HT-29 (cell line): ENCODE measurements at places on chromosomes 4 and X.

GRCh38 chr4:108393890-108394472 lies 225.2 kb upstream of the LEF1 start:
- no peak for DNase-seq

DNA sequence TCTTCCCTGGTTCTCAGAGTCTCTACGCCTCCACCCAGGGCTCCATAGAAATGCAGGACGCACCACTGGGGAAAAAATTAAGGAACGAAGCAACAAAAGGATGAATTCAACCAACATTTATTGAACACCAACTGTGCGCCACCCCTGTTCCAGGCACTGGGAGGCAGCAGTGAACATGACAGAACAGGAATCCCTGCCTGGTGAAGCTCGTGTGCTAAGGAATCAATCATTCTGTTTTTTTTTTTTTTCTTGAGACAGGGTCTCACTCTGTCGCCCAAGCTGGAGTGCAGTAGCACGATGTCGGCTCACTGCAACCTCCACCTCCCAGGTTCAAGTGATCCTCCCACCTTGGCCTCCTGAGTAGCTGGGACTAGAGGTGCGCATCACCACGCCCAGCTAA lies 1.9 kb upstream of the FTSJ1 start:
- no peak for DNase-seq

DNA sequence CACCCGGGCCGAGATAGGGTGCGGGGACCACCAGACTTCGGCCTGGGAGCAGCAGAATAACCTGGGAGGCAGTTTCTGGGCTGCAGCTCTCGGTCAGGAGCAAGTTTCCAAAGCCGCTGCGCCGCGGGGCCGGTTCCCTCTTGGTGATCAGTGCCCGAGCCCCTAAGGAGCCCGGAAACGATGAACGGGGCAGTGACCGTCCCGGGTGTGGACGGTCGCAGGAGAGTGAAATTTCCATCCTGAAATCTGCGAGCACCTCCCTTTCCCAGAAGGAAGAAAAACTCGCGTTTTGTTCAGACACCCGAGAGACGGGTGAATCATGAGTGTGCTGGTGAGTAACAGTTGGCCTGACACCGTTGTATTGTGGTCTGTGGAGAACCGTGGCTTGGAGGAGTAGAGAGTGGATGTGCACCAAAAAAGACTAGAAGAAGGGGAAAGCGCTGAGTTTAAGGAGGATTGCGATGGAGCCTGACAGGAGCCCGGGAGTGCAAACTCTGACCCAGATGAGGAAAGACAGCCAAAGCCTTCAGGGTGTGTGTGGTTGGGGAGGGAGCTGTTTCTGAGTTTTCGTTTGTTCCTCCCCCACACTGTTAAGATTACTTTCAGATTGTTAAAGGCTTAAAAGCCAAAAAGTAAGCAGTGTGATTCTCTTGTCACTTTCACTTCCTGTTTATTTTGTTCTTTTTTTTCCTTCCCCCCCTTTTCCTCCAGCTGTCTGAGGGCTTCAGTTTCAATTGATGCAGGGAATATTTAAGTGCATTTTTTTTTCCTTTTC lies 828 bp downstream of the MCUB start:
- peak; percentile 32 for DNase-seq

GRCh38 chr4:42627885-42628646 lies 28.8 kb downstream of the ATP8A1 start:
- no peak for DNase-seq

- DNase-seq = peak; percentile 72
These were observed 108.1 kb downstream of the ATG4A start for GRCh38 chrX:108199691-108200090.

- DNase-seq = no peak
These were observed 52.2 kb downstream of the EFNB1 start for GRCh38 chrX:68880846-68881552.

GRCh38 chrX:118627084-118627758 lies 100.2 kb upstream of the IL13RA1 start:
- peak; percentile 32 for DNase-seq

DNA sequence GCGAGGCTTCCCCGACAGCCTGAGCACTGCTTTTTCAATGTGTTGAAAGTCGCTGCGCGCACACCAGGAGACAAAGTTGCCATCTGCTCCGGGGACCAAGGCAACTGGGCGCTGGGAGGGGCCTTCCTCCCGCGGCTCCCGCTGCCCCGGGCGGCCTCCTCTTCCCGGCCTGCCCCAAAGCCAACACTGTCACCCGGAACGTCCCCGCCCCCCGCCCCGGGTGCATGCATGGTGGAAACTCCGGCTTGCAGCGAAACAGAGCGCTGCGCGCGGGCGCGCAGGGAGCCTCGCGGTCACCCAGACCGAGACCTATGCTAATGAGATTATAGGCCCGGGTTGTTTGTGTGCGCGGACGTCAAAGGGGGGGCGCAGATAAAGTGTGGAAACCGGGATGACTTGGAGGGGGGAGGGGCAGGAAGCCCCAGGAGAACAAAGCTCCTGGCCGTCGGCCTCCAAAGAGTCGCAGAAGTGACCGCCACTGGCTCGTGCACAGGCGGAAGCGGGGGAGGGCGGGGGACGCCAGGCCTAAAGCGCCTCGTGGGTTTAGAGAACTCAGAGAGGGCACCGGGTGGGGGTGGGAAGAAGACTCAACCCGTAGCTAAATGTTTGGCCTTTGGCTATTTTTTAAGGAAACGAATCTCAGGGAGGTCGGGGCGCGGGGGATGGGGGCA lies 88.8 kb downstream of the BCOR start:
- DNase-seq = no peak

DNA sequence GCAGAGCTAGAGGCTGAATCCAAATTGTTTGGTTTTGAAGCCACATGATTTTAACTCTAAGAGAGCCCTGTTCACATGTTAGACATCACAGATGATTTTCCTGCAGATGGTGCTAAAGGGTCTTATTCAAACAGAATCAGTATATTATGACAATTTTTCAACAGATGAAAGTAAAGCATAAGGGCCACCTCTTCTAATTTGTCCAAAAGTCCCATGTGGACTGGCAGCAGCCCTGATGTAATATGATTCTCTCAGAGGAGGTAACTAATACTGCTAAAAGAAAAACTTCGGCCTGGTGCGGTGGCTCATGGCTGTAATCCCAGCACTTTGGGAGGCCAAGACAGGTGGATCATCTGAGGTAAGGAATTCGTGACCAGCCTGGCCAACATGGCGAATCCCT lies 26.0 kb upstream of the SETD7 start:
- no peak for DNase-seq

DNA sequence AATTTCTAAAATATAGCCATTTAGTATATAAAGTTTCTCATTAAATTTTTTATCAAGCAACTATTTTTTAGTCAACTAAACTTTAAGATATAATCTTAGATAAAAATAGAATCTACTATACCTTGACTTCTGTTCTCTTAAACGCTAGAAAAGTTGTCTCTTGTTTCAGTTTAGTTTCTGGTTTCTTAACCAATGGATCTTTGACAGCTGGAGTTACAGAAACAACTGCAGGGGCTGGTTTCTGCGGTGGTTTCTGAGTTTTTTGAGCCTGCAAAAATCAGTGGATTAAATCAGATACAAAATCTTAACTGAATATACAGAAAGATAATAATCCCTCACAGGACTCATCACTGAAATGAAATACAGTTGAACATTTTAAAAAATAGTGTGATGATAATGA lies 21.9 kb downstream of the INTS12 start:
- DNase-seq = no peak

DNA sequence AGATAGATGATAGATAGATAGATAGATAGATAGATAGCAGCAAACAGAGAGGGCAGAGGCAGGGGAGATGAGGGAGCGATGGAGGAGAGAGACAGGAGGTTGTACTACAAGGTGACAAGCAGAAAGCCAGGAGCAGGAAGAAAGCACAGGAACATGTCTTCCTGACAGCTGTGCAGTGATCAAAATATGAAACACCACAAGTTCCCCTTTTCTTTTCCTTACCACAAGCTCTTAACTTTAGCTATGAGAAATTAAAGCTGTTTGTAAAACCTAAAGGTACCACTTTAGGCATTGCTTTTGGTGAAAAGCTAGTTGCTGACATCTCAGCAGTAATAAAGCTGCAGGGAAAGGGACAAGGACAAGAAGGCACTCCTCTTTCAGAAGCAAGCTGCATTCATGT lies 9.1 kb upstream of the MAGED4B start:
- no peak for DNase-seq

DNA sequence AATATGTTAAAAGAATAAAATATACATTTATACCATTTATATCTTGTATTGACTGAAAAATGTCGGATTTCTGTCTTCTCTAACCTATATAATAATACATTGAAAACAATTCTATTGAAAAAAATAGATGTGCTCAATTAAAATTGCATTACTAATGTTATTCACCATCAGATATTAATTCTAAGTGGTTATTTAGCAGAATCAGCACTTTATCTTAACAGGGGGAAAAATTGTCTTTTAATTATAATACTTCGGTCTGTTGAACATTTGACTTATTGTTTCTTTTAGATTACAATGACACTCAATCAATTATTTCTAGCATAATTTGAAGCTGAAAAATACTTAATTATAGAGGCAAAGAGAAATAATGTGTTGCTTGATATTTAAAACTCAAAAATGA lies 220.3 kb downstream of the PABPC4L start:
- no peak for DNase-seq

GRCh38 chr4:19729886-19730651 lies 521.6 kb upstream of the SLIT2 start:
- no peak for DNase-seq

GRCh38 chrX:70336767-70337166 lies 46.9 kb downstream of the KIF4A start:
- DNase-seq = no peak

- DNase-seq = peak; percentile 78
These were observed 167.5 kb upstream of the MAP3K15 start for GRCh38 chrX:19682712-19683331.

DNA sequence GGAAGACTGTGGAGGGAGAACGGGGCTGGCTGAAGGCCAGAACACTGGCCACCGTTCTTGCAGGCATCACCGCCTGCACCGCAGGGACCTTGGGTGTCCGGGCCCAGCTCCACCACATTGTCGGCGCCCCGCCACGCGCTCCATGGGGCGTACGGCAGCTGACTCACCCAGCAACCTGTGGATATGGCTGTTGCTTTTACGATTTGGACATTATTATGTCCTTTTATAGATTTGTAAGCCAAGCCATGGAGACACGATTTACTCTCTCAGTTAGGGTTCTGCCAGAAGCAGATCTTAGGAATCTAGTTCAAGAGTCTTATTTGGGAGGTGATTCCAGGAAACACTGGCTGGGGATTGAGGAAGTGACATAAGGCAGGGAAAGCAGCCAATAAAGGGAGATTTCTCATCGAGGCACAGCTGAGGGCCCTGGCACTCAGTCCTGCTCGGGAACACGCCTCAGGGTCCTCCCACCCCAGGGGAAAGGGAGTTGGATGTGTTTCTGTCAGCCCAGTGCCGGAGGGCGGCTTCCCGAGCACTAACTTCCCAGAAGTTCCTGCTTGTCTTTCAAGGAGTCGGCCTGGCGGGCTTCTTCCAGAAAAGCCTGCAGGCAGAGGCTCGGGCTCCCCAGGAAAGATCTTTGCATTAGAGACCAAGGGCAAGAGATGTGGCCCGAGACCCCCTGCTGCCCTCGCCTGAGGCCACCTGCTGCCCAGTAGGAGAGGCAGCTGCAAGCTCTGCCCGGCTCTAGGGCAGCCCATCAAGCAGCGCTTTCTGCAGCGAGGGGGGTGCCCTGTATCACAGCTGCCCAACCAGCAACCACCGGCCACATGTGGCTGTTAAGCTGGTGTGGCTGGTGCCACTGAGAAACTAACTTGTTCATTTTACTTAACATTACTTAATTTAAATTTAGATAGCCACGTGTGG lies 52.9 kb downstream of the CRMP1 start:
- DNase-seq = no peak

- no peak for DNase-seq
These were observed 65.3 kb downstream of the NFKB1 start for GRCh38 chr4:102566426-102566825.

DNA sequence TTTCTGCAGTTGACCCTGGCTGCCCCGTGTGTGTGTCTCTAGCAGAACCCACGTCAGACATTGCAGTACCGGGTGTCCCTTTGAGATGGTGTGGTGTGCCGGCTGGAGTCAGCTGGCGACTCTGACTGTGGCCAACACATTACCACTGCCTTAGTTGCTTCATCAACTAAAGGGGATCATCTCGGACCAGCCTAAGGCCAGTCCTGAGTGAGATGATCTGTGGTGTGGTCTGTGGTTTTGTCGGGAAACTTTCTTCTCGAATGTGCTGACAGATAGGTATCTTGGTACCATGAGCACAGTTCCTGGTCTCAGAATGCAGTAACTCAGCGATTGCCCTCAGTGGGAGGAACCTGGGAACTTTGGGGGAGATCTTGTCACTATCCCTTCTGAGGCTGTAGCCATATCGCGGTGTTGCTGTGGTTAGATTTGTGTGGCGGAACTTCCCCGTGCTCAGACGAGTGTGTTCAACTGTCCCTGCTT lies 15.8 kb downstream of the TBC1D14 start:
- no peak for DNase-seq

- no peak for DNase-seq
These were observed 174.9 kb downstream of the ADAMTS3 start for GRCh38 chr4:72394012-72394663.

DNA sequence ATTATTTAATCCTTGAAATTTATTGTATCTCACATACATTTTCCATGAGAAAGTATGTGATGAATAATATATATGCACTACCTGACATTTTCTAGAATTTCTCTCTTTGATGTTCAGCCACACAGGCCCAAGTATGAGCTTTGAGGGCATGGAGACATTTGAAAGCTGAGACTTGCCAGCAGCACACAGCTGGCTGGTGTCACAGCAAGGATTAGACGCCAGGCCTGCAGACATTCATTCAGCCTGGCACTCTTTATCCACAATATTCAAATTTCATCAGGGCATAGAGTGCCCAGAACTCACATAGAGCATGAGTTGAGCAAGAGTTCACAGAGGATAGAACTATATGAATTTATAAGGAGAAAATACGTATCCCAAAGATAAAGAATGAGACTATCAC lies 74.0 kb downstream of the GRIA2 start:
- no peak for DNase-seq

DNA sequence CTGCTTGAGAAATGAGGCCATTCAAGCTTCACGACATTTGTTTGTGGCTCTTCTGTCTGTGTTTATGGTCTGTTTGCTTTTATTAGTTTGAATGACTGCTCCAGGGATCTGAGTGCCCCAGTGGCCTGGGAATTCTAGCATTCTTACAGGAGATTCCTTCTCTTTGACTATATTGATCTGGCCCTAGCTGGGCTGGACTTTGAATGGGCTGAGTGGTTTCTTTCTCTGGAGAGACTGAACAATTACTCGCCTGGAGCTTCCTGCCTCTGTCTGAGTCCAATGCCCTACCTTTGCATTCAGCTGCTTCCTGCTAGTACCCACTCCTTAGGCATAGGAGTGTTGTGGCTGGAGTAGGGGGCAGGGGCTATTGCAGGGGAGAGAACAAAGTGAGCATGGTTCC lies 51.2 kb upstream of the EDA start:
- DNase-seq = no peak

DNA sequence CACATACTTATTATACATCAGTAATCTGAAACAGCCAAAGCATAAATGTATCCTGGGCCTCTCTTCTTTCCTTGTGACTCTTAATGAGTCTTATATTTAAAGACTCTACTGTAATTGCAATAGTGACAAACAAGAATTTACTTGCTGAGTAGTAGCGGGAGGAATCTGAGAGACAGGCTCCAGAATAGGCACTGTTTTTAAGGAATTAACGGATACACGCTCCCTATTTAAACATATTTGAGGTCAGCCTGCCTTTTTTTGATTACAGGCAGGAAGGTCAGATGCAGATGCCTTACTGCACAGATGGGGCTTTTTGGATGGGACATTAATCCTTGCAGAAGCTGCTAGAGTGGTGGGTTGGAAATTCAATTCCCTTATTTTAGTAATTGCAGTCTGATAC lies 196.3 kb upstream of the ANXA3 start:
- DNase-seq = no peak
